ENCODE measurements at places on chromosomes 7 and 10.

DNA sequence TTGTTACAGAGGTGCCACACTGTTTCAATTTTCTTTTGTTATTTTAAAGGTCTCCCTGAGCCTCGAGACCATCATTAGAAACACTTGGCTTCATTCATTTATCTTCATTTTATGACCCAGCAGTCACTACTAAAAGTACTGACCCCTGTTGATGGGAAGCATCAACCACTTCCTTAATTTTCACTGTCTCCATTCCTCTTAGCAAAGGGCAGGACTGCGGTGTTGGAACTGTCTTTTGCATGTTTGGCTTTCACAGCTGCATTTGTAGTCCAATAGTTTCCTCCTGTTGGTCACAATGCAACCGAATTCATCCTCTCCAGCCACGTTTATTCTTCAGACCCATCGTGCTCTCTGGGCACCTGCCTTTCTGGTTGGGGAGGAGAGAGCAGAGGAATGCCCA, 46.7 kb upstream of the PDZD8 start:
- no peak for DNase-seq

GRCh38 chr7:150502519-150502918, 12.2 kb upstream of the GIMAP7 start:
- DNase-seq: no peak

DNA sequence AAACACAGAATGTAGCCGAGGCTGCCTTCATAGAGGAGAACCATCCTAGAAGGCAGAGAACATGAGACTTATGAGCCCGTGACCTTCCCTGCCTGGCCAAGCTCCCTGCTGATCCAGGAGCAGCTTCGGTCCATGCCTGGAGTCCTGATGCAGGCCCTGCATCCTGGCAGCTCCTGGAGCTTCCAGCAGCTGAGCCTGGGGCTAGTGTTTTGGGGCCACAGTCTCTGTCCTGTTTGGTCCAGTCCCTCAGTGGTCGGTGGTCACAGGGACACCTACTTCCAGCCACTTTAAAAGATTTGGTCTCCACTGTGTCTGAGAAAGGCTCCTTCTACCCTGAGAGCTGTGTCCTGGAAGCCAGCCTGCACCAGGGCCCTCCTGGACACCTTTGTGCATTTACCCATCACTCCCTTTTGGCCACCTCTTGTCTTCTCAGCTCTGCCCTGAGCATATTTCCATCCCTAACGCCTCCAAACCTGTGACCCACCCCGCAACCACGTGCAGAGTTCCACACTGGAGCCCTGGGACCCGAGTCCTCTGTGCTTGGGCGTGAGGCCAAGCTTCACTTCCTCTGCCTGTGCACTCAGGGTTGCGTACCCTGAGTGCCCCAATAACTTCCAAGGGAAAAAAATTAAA, 315.2 kb upstream of the ZNF32 start:
- no peak for DNase-seq

DNA sequence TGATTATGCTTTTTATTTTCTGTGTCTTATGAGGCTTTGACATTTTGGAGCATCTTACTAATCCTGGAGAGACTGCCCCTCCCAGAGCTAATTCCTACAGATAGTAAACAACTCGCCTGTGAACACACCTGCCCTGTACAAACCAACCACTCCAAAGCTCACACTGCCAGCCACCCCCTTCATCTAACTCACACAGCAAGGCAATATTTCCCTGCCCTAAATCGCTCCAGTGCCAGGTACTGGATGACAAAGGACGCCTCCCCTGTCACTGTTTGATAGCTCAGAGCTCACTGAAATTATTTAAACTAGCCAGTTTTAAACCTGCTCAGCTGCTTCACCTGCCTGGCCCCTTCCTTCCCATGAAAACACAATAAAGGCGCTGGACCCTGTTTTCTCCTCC, 535.1 kb upstream of the CELF2 start:
- DNase-seq: no peak

DNA sequence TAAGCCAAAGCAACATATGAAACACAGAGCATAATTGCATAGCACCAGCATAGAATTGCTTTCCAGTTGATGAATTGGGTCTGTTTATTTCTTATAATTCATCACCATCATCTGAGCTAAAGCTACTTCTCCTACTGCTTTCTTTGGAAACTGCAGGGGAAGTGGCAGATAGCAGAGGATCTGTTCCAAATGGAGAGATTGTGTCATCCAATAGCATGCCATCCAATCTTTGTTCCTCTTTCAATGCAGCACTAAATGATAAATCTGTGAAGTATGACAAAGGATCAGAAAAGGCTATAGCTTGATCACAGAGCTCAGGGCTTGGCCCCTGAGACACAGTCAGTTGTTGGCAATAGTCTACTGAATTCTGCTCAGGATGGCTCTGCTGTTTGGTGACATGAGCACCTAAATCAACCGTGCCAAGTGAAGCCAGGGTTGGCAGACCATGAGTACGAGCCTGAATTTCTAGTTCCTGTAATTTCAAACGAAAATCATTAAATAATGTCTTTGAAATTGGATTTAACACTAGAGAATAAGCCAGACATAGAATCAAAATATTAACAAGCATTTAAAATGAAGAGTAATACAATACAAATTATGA, 90.0 kb downstream of the TFEC start:
- DNase-seq: no peak
